ENCODE measurements at places on chromosomes 7 and 10. TPM values are rescaled to one million over a fixed set of nuclear protein-coding genes. Genes with fewer than 3 reads are reported as not detected.

DNA sequence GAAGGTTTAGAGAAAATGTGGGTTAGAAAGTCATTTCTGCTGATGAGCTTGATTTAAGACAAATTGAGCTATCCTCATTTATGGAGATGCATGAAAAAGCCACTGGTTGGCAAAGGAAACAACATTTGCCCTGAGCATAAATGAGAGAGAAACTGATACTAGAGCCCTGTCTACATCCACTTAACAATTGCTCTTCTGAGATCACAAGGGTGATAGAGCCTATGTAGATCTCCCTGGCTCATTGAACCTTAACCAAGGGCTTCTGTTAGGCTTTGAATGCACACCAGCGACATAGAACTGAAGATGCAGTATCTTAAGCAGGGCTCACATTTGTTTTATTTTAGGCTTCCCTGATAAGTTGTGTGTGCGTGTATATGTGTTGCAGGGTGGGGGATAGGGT lies 35.0 kb downstream of the GPR141 start:
- DNase-seq, result no peak

- peak; percentile 13 for DNase-seq
Observed at GRCh38 chr10:22476601-22477321, 131.5 kb downstream of the SPAG6 start.

DNA sequence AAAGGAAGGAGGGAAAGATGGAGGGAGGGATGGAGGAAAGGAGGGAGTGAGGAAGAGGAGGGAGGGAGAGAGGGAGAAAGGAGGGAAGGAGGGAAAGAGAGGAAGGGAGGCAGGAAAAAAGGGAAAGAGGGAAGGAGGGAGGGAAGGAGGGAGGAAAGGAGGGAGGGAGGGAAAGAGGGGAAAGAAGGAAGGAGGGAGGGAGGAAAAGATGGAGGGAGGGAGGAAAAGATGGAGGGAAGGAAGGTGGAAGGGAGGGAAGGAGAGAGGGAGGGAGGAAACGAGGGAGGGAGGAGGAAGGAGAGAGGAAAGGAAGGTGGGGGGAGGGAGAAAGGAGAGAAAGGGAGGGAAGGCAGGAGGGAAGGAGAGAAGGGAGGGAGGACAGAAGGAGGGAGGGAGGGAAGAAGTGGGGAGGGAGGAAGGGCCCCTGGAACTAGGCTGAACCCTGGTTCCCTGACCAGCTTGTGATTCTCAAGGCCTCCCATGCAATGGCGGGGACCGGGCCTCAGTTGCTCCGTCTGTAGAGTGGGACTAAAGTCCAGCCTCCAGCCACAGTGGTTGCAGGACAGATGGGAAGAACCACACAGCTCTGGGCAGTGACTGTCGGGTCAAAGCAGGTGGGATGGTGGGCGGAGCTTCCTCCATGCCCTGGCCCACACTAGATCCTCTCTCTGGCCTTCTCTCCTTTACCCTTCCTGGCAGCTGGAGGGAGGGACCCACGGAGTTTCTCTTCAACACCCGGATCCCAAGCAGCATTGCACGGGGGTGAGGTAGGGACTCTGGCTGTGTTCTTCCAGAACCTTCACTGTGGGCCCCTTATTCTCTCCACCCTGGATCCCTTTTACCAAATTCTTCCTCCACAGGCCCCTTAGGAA lies 4.3 kb upstream of the TTYH3 start:
- DNase-seq, result no peak

DNA sequence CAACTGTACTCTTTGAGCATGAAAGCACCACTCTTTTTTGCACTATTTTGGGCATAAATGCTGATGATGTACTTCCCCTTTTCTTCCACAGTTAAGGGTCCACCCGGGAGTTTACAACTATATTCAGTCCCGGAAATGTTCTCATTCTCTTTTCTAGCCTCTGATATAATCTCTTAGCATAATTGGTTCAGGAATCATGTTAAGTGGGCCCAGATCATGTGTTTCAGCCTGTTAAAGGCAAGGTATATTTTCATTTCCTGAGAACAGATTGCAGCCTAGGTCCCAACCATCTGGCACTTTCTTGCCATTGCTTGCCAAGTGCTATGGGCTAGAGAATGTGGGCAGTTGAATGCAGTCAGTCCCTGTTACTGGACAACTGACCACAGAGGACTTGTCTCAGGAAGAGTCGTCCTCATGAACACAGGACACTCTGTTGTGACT lies 111.4 kb upstream of the GLCCI1 start:
- no peak for DNase-seq

Gene ELAPOR2
- total RNA-seq, result 2.8 TPM

DNA sequence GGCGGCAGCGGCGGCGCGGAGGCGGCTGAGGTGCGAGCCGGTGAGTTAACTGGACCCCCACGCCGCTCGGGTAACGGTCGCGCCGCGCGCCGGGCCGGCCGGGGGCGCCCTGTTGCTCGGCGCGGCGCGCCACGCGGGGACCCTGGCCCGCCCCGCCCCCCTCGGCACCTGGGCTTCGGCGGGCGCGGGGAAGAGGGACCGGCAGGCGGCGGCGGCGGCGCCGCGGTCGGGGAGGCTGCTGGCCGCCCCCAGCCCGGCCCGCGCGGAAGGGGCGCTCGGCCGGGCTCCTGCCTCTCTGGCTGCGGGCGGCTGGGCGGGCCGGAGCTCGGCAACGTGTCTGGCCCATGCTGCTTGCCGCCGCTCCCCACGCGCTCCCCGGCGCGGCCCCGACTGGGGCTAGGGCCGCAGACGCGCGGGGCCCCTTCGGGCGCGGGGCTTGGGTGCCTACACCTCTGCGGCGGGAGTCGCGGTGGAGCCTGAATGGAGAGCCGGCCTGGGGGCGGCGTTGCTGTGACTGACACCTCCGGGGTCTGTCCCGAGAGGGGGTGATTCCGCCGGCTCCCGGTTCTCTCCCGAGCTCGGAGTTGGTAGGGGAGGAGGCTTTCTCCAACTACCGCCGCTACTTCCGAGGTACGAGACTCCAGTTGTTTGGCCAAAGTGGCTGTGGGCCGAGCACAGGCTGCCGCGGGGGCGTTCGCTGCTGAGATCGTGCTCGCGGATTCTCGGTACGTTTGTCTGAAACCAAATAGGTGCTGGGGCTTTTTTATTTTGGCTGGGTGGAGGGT lies 494 bp downstream of the PALS2 start:
- DNase-seq, result peak; percentile 67

DNA sequence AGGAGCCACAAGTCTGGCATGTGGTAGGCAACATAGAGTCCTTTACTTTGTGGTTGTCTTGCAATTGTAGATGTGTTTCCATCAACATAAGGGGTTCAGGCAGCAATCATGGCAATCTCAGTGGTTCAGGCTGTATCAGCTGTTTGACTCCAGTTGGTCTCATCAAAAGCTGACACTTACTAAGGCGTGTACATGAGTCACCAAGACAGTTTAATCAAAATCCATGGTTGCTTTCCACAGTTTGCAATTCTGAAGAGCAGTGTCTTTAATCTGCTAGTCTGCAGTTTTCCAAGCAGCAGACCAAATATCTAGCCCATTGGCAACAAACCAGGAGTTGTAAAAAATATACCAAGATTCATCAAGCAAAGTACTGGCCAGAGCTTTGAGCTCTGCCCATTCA lies 210.2 kb downstream of the MDFIC start:
- no peak for DNase-seq

Gene H2BK1
- total RNA-seq, result not detected

- DNase-seq, result no peak
Observed at GRCh38 chr10:80770239-80770638, 232.5 kb downstream of the SH2D4B start.

Gene LEP
- total RNA-seq, result not detected

Data from activated CD8-positive, alpha-beta T cell treated with anti-CD3 and anti-CD28 coated beads for 36 hours (primary cell).